ENCODE measurements at places on chromosomes 2 and 18.

GRCh38 chr2:173556816-173557215, 202.1 kb downstream of the CDCA7 start:
- DNase-seq: no peak

- DNase-seq: no peak
These were observed 13.0 kb downstream of the HDAC4 start for GRCh38 chr2:239387811-239388210.

GRCh38 chr2:43323857-43324256, 97.5 kb upstream of the ZFP36L2 start:
- no peak for DNase-seq

- DNase-seq: no peak
These were observed 69.6 kb downstream of the PTGR3 start for GRCh38 chr18:75139226-75139911.

- DNase-seq: no peak
These were observed 185.6 kb downstream of the RIT2 start for GRCh38 chr18:42929857-42930256.

GRCh38 chr2:121638333-121638732, 10.9 kb downstream of the CLASP1 start:
- DNase-seq: no peak

DNA sequence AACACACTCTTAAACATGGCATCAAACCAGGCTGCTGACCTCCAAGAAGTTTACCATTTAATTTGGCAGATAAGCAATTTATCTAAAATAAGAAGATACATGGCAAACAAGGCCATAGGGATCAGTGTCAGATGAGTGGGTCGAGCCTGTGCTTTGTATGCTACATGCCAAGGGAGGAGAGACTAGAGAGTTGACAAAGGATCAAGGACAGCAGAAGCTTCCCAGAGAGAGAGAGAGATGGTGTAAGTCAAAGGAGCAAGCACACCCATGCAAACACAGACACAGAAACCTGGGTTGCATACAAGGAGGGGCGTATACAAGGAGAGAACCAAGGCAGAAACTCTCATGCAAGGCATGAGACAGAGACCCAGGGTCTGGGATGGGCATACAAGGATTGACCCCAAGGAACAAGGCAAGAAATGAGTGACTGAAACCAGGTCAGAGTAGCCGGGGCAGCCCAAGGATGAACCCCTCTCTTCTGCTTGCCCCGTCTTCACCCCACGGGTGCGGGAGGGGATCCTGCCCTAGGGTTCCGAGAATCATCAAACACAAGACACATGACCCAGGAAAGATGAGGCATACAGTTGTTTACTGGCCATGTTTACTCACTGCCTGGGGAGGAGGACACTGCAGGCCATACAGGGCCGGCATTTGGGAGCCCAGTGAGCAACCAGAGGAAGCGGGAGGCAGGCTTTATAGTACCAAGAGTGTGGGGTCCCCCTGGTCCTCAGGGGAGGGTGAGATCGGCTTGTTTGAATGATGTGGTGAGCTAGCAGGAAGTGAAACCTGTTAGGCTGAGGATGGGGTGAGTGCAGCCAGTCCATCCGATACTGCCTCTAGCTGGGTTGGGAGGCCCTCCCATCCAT, 529.2 kb upstream of the ID2 start:
- DNase-seq: no peak

DNA sequence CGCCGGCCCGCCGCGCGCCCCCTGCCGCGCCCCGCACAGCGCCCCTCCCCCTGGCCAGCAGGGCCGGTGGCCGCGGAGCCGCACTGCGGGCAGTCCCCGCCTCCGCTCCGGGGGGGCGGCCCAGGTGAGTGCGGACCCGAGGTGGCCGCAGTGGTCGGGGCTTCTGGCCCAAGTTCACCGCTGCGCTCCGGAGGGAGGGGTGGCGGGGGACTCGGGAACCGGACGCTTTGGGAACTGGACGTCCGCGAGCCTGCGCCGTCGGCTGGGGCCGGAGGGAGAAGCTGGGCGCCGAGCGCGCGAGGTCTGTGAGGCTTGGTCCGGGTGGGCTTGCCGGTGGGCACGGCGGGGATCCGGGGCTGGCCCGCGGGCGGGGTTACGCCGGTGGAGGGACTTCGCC, 591 bp upstream of the LDLRAD4 start:
- no peak for DNase-seq

- no peak for DNase-seq
These were observed 176.2 kb upstream of the ST6GAL2 start for GRCh38 chr2:107062173-107062572.

Data from Caki2 (cell line).